ENCODE measurements at places on chromosomes 1 and 21.

- DNase-seq, result no peak
Observed at GRCh38 chr1:39295901-39296300, 91.4 kb downstream of the MACF1 start.

- no peak for DNase-seq
Observed at GRCh38 chr1:83086346-83086745, 912.6 kb downstream of the TTLL7 start.

DNA sequence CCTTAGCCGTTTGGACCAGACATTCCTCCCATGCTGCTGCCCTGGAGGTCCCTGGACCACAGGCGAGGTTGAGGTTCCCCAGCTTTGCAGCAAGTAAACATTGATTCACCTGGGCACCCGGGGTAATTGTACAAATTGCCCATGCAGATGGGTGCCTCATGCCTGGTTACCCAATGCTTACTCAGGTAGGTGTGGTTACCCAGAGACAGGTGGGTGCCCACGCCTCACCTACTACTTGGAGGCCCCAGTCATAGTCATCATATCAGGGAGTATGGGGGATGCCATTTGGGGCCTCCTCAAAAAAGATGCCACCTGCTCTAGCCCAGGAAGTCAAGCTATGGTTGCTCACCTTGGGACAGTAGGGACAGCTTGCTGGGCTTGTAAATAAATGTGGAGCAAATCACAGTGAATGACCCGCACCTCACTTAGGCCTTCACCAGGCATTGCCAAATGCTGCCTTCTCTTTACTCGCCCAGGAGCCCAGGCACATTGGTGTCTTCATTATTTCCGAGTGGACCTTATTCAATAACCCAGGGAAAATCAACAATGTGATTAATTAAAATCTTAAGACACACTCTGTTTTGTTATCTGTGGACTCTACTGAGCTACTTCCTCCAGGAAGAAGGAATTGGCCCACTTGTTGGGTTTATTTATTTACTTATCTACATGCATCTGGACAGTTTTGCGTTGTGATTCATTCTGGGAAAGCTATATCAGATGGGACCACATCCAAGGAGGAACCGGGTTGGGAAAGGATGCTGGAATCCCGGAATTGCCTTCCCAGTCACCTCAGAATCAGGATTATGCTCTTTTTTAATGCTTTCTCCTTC, 35.6 kb upstream of the GRHL3 start:
- DNase-seq, result no peak

GRCh38 chr21:27548486-27548885, 581.6 kb upstream of the ADAMTS5 start:
- DNase-seq, result no peak

- DNase-seq, result no peak
Observed at GRCh38 chr1:1243266-1243660, 3.3 kb downstream of the C1QTNF12 start.

DNA sequence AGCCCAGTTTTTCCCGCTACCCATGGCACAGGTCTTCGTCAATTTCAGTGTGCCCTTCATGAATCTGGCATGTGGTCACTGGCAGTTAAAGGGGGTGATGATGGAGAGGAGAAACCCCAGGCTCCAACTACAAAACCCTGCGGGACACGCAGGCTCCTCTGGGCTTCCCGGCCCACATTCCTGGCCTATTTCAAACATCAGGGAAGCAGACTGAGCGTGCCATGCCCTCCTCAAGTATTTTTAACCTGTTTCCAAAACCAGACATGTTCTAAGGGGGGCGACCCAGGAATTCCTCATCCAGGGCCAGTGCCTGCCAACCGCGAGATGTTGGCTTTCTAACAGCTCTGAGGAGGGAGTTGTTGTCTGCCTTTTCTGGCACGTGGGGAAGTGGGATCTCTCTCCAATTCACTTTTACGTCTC, 85.1 kb downstream of the CAPZB start:
- no peak for DNase-seq

DNA sequence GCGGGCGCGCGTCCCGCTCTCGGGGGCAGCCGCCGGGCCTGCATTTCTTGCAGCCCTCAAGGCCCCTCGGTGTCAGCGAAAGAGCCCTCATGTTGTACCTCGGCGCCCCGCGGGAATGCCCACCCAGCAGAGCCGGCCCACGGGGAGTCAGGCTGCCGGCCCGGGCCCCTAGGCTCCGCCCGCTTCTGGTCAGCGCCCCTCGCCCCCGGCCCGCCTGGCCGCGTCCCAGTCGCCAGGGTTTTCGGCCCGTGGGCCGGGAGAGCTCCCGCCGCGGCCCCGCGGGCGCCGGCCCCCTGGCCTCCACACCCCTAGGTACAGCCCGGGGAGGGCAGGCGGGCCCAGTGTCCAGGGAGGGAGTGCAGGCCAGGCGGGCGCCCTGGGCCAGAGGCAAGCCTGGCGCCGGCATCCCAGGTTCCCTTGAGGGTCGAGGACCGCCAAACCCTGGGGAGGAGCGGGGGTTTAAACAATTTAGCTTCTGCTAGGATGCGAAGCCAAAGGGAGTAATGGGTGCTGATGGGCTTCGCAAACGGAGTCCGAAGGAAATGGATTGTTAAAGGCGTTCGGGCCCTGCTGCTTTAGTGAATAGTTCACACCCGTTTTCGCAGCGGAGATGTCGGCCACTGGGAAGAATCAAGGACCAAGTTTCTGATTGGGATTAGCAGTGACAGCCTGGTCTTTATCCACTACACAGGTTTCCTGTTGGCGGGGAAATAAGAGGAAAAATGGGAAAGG, 486 bp upstream of the KCNA3 start:
- no peak for DNase-seq

GRCh38 chr1:64653466-64653865, 91.4 kb upstream of the RAVER2 start:
- no peak for DNase-seq

GRCh38 chr21:39924577-39925308, 57.5 kb downstream of the PCP4 start:
- DNase-seq, result no peak

GRCh38 chr1:201665036-201665435, 126.1 kb downstream of the NAV1 start:
- no peak for DNase-seq
